NCI-H2081 (cell line): ENCODE measurements at places on chromosomes 16 and 17.

DNA sequence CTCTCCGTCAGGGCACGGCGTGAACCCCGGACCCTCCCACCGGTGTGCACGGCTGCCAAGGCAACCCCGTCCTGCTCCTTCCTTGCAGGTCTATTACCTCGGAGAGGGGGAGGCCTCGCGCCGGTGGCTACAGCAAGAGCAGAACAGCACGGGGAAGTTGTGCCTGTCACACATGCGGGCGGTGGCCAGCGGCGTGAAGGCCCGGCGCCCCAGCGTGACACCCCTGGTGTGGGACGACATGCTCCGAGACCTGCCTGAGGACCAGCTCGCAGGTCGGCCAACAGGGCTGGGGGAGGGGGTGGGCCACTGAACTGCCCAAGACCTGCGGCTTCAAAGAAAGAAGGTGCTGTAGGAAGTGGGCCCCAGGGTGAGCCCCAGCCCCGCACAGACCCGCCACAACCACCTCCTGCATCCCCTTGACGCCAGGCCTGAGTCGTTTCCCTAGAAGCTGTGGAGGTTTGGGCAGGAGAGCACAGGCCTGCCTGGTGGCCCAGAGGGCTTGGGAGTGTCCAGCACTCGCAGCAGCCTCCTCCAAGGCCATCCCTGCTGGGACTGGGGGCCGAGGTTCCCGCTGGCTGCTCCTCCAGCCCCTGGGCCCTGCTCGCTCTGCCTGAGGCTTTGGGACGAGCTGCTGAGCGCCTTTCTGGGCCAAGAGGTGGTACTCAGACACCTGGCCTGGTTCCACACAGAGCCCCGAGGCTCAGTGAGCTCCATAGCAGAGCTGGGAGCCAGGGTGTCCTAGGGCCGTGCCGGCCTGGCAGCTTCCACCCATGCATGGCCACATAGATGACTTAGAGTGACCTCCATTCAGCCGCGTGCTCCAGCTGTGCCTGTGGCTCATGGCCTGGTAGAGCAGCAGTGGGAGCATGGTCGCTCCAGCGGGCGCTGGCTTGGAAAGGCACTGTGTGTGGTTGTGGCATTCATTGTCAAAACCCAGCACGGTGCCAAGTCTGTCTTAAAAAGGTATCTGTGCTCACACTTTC, 14.7 kb downstream of the CYBC1 start:
- DNase-seq = no peak

DNA sequence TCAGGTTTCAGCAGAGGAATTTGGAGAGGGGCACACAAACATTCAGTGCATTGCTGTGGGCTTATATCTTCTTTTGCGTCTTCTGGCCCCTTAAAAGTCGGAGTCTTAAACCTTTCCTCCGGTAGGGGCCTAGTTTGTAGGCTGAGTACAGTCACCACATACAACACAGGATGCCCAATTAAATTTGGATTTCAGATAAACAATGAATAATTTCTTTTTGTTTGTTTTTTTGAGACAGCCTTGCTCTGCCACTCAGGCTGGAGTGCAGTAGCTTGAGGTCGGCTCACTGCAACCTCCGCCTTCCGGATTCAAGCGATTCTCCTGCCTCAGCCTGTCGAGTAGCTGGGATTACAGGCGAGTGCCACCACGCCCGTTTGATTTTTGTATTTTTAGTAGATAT, 26.7 kb upstream of the ADORA2B start:
- DNase-seq = no peak

DNA sequence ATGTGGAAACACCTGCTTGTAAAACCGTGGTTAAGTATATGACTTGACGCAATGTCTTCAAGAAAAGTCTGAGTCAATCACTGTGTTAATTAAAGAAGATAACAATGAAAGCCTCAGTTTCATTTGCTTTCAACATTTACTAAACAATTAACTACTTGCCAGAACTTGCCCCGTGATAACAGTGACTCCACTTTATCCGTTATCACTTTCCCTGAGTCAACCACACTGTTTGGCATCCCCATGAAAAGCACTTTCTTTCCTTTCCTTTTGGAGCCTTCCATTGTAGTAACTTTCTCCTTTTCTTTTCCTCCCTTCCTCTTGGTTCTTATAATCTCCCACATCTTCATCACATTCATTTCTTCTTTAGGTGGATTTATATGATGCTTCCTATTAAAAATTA, 435.1 kb upstream of the GOT2 start:
- no peak for DNase-seq

DNA sequence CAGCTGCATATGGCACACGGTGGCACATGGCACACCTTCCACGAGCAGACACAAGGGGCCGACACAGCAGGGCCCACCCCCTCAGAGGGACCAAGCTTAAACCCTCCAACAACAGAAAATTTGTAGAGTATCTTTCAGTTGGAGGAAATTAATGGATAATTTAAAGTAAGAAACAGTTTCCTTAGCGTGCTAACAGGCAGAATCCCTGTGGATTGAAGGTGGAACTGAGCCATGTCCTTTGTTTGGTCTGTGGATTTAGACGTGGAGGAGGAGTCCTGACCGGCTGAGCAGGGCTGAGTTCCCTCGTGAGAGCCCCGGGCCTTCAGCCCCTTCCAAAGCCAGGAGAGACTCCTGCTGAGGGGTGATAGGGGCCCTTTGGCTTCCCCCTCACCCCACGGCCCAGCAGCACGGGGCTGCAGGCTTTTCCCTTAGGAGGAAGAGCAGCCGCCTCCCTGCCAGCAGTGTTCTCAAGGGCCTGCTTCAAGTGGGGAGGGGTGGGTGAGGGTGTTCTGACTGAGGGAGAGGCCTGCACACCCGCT, 1.4 kb upstream of the CYB561 start:
- DNase-seq = peak; percentile 89

- DNase-seq = no peak
Measured at GRCh38 chr17:13113821-13114525, 96.1 kb upstream of the ELAC2 start.

DNA sequence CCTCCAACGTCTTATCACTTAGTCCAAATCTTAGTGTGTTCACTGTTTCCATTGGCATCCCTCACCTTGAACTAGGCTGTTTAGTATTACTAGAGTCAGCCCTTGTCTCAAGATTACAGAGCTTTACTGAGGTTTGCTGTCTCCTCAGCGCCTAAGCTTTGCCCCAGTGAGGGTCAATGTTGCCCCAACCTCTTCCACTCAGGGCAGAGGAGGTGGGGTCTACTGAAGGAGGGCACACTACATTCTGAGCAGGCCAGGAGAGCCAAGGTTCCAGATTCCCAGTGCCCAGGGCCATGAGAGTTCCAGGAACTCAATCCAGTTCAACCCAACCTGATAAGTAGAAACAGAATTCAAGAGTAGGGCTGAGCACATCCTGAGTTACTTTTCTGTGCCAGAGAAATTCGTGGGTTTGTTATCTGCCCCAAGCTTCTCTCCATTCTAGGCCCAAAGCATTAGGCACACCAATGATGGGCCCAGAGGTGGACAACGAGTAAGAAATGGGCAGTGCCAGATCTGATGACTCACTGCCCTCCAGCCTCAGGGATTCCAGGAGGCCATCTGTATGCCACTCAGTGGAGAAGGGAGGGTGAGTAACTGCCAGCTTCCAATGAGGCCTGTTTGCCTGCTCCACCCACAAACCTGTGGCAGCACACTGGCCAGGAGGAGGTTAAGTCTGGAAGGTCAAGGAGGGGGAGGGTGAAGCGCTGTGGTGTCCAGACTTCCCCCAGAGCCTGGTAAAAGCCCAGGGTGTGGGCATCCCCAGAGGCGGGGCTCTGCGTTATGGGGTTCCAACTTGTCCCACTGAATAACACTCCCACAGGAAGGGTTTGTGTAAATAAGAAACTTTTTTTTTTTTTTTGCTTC, 8.2 kb downstream of the TUBG2 start:
- no peak for DNase-seq

GRCh38 chr17:67421869-67422273, 44.8 kb downstream of the PITPNC1 start:
- no peak for DNase-seq

DNA sequence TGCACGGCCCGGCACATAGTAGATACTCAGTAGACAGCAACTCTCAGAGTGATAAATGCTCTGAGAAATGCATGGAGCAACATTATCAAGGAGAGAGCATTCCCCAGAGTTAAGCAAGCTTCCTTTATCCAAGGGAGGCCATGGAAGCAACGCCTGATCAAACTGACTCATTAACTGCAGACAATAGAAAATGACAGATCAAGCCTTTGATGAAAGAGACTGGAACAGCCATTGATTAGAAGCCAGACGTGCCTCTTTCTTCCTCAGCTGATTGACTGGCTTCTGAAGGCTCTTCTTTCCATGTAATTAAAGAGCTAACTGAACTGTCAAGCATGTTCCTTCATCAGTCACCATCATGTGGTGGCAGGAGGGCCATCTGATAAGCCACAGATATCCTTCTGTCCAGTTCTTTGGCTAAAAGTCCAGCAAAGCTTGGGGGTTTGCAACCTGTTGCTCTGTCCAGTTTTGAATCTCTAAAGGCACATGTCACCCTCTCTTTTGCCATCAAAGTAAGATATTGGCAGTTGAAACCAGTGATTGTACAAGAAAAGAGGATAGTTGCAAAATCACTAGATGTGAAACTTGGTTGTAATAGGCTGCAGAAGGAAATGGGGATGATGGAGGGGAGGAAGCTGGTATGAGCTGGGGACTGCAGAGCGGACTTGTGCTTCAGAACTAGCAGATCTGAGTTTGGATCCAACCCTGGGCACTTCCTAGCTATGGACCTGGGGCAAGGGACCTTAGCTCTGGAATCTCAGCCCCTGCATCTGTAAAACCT, 188.0 kb downstream of the HAPSTR1 start:
- DNase-seq = no peak

DNA sequence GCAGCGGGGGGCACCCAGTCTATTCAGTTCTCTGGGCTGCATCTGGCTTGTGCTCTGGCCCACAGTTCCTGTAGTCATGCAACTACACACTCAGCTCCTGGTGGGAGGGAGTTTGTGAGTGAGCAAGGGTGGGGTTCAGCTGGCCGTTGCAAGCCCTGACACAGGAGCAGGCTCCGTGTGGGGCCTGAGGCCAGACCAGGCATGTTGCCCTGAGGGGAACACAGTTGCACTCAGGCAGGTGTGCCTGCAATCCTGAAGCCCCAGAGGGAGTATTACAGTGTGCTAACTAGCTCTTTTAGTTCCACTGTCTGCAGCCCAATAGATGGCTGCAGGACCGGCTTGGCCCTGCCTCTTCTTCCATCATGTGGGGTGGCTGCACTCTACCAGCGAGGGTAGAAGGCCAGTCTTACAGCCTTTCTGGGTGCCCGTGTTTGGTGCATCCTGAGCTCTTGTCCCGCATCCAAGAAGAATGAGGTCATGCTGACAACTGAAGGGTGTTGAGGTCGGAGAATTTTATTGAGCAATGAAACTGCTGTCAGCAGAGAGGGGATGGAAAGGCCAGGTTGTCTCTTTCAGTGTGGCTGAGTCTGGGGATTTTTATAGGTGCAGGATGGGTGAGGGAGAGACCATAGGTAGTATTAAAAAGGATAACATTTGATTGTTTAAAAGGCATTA, 49.9 kb upstream of the ELAC2 start:
- DNase-seq = no peak

DNA sequence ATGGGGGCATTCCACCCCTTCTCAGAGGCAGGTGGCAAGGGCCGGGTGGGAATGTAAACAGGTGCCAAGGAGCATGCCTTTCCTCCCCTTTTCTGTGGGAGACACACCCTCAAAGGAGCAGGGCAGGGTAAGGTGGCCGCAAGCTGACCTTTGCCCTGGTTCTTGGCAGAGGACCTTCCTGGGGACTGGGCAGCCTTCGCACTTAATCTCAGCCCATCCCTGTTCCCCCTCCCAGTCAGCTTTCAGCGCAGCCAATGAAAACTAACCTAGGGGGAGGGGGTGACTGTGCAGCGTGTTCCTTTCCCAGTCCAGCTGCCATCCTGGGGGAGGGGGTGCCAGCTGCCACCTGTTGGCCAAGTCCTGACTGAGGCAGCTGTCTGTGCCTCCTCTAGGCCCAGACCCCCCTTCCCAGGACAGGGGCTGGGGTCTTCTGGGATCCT, 2.8 kb downstream of the TRAF4 start:
- peak; percentile 59 for DNase-seq
